ENCODE measurements at places on chromosomes 3 and 15. TPM values are rescaled to one million over a fixed set of nuclear protein-coding genes. Genes with fewer than 3 reads are reported as not detected.
A peak's percentile ranks its signal among the peaks of the same experiment; 100 is the strongest.

DNA sequence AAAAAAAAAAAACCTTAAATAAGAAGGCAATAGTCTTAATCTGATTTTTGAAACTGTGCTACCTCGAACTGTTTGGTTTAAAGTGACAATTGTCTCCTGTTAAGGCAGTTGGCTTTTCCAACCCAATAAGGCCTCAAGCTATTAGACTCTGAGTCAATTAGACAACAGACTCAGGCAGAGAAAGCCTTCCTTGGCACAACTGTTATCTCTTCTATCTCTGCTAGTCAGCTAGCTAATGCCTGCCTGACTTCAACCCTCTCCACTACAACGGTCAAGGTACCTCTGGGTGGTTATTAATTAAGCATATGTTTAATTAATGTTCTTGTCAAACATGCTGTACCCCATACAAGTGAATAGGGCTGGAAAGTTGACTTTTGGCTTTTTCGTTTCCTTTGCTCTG, 110.2 kb upstream of the NLGN1 start:
- DNase-seq = no peak

RAD51 gene
- 11.9 TPM for total RNA-seq

- no peak for DNase-seq
Measured at GRCh38 chr3:59247402-59247841, 197.6 kb upstream of the CFAP20DC start.

PLA2G4D gene
- not detected for total RNA-seq

GRCh38 chr15:90211009-90211408, 9.9 kb downstream of the SEMA4B start:
- DNase-seq = no peak

GRCh38 chr15:44633603-44634002, 29.9 kb downstream of the SPG11 start:
- peak; percentile 22 for DNase-seq

DNA sequence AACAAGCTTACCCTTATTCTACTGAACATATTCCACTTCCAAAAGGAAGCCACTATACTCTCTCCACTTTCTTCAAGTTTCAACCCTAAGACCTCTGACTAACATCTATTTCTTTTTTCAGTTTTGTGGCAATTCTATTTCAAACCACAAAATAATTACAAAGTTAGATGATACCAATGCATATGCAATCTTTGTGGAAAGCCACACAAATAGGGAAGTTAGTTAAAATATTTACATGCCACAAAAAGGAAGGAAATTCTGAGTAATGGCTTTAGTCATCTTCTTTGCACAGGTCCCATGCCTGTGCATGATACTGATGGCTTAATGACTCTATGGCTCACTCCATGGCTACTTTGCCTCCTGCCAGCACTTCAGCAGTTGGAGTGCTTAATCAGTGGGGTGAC, 57.0 kb upstream of the MCTP2 start:
- DNase-seq = peak; percentile 92

MOBP gene
- total RNA-seq = not detected

IL16 gene
- not detected for total RNA-seq

DNA sequence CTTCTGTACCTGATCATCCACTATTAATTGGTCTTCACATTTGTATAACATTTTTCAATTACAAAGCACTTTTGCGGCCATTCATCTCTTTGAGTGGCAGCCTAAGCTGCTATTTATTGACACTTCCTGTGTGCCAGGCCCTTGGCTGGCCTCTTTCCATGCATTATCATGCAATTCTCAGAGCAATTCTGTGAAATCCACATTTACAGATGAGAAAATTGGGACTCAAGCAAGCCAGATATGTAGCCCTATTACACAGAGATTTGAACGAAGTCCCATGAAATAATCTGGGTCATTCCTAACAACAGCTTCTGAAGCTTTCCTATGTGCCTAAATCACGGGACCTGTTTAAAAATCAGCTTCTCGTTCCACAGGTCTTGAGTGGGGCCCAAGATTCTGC, 17.4 kb downstream of the SLC6A1 start:
- DNase-seq = no peak

- DNase-seq = no peak
Measured at GRCh38 chr3:6097021-6097420, 763.9 kb upstream of the GRM7 start.

FOXB1 gene
- total RNA-seq = not detected

DNA sequence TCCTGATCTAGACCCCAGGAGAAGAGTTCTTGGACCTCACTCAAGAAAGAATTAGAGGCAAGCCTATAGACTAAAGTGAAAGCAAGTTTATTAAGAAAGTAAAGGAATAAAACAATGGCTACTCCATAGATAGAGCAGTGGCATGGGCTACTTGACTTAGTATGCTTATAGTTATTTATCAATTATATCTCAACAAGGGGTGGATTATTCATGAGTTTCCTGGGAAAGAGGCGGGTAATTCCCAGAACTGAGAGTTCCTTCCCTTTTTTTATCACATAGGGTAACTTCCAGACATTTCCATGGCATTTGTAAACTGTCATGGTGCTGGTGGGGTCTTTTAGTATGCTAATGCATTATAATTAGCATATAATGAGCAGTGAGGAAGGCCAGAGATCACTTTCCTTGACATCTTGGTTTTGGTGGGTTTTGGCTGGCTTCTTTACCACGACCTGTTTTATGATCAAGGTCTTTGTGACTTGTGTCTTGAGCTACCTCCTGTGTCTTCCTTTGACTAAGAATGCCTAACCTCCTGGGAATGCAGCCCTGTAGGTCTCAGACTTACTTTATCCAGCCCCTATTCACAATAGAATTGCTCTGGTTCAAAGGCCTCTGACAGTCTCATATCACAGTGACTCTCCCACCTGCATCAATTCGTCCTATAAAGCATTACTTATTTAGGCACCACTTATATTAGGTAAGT, 35.3 kb upstream of the PLSCR2 start:
- DNase-seq = no peak

GRCh38 chr15:98800437-98801233, 152.3 kb downstream of the IGF1R start:
- DNase-seq = peak; percentile 56

Measured in HFFc6 (cell line).